ENCODE measurements at places on chromosomes 12 and 14.
A peak's percentile ranks its signal among the peaks of the same experiment; 100 is the strongest.

- no peak for DNase-seq
These were observed 264.9 kb upstream of the LMO3 start for GRCh38 chr12:16870845-16871244.

DNA sequence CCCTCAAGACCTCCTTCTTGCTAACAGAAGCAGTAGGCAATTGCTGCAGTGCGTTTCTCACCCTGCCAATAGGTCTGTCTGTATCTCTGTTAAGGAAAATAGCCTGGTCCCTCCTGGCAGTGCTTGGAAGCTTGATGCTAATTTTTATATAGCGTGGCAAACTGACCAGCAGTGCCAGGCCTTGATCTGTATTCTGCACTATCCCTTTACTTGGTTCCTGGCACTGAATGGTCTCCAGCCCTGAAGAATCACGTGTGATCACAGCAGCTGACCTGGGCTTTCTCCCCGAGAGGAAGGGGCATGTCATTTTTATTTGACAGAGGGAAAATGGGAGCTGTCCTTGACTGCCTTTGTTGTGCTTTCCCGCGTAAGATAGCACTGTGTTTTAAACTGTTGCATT, 48.7 kb upstream of the TRAF3 start:
- DNase-seq, result no peak

- no peak for DNase-seq
These were observed 147.4 kb downstream of the RASSF9 start for GRCh38 chr12:85688837-85689236.

GRCh38 chr12:125549836-125550235, 484.6 kb downstream of the AACS start:
- peak; percentile 46 for DNase-seq

DNA sequence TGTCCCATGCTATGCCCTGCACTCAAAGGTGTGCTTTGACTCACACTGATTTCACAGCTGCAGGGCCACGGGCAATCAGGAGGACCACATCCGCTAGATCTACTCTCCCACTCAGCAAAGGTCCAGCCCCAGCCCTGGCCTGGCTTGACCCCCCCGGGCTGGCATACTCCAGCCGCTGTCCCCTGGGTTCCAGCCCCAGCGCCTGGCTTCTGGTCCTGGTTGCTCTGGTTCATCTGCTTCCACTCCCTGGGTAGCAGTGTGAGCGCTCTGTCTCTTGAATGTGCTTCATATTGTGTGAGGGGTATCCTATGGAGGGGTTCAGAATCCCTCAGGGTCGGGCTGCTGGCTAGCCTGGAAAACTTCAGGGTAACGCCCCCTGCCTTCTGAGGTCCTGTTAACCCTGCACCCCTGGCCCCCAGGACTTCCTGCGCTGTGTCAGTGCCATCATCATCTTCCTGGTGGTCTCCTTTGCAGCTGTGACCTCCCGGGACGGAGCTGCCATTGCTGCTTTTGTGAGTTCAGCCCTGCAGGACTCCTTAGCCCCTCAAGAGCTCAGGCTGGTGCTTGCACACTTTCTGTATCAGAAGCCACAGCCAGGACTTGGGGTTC, 1.9 kb downstream of the CMTM5 start:
- DNase-seq, result no peak

DNA sequence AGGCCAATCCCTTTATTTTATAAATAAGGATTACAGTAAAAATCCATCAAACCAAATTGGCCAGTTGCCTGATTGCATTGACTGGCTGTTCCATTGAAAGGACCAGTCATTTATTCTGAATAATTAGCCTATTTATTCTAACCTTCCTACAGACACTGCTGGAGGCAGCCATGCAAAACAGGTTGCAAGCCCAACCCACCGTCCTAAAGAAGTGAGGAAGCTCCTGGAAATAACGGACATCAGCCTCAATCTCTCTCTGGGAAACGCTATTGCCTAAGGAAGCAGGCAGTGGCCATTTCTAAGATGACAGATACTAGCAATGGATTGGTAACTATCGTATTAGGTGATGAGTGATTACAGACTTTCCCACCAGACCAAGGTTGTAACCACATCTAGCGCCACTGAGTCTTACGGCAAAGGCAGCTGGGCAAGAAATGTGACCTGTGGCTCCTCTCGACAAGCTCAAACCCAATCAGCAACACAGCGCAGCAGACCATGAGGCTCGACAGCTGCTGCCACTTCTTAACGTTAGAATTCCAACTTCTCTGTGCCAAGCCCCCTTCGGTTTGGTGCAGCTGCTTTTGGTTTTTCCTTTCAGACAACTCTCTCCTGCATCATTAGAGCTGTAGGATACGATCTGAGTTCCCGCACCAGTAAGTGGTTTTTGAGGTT, 134.2 kb downstream of the KCNK10 start:
- DNase-seq, result no peak

DNA sequence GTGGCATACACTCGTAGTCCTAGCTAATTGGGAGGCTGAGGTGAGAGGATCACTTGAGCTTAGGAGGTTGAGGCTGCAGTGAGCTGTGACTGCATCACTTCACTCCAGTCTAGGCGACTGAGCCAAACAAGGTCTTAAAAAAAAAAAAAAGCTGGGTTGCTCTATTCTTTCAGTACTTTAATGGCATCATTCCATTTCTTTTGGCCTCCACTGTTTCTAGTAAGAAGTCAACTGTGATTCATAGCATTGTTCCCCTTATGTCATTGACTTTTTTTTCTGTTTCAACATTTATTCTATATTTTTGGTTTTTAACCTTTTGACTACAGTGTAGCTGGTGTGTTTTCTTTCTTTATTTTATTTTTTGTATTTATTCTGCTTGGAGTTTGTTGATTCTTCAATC, 16.7 kb upstream of the PRKCH start:
- DNase-seq, result no peak

DNA sequence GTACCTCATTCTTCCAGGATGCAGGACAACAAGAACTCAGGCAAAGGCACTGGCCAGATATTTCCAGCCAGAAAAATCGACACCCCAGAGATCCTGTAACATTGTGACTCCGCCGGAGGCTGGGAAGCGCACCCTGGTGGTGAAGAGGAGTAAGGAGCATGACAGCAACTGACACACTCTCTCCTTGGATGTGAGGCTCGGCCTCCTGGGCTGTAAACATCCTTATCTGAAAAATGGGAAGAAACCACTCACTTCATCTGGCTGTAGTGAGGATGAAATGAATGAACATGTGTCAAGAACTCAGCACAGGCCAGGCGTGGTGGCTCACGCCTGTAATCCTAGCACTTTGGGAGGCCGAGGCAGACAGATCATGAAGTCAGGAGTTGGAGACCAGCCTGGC, 27.5 kb downstream of the TCHP start:
- DNase-seq, result peak; percentile 45

DNA sequence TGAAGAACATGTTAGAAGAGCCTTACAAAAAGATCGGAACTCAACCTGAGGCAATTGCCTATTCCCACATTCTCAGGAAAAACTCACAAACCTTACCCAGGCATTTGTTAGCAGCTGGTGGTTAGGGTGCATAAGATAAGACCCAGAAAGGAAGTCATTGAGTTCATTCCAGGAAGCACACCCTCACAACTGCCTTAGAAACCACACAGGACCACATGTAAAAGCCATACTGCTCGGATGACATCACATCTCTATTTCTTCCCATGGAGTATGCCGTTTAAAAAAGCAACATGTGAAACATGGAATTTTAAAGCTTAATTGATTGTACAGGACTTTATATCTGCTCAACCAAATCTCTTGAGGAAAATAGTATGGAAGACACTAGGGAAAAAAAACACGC, 411.2 kb downstream of the DAD1 start:
- peak; percentile 22 for DNase-seq

- DNase-seq, result no peak
These were observed 12.0 kb upstream of the PSEN1 start for GRCh38 chr14:73124180-73124894.

GRCh38 chr14:32403688-32404087, 74.6 kb downstream of the AKAP6 start:
- DNase-seq, result no peak

- no peak for DNase-seq
These were observed 32.8 kb downstream of the COX8C start for GRCh38 chr14:93379831-93380230.

DNA sequence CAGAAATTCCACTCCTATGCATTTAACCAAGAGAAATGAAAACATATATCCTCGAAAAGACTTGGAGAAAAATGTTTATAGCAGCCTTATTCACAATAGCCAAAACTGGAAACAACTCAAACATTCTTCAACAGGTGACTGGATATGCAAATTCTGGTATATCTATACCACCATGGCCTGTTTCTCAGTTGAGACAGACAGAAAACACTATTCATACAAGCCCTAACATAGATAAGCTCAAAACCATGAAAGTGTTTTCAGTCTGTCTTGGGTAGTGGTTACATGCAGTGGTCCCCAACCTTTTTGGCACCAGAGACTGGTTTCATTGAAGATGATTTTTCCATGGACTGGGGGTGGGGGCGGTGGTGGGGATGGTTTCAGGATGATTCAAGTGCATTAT, 83.8 kb downstream of the SRGAP1 start:
- DNase-seq, result no peak

- no peak for DNase-seq
These were observed 745 bp upstream of the ADCY4 start for GRCh38 chr14:24335461-24336171.

DNA sequence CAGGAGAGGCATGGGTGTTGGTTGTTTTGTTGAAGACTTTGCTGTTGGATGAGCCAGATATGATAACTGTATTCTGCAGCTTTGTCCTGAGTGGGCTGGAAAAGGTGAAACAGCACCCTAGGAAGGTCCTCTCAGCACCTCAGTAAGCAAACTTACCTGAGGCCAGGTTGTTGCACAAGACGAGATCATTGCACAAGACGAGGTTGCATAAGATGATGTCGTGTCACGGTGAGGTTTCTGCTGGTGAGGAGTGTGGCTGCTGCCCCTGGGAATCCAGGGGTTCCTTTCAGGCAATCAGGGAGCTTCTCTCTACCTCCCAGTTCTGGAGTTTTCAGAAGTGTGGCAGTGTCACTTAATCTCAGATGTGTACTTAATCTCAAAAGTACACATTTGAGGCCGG, 85.6 kb downstream of the GLT1D1 start:
- DNase-seq, result no peak

DNA sequence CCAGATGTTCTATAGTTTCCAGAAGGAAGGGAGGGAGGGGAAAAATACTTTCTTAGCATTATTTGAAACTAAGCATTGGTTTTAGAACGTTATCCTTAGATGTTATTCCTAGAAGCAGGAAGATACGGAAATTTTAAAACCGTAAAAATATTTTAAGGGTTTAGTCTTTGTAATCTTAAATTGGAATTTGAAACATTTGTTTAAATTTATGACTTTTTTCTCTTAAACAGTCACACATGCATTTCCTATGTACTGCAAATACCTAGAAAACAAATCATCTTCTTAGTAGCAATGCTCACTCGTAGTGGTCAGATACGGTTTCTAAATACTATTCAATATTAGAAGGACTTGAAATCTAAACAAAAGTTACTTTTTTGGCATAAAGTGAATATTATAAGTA, 282.0 kb downstream of the ERC1 start:
- no peak for DNase-seq

DNA sequence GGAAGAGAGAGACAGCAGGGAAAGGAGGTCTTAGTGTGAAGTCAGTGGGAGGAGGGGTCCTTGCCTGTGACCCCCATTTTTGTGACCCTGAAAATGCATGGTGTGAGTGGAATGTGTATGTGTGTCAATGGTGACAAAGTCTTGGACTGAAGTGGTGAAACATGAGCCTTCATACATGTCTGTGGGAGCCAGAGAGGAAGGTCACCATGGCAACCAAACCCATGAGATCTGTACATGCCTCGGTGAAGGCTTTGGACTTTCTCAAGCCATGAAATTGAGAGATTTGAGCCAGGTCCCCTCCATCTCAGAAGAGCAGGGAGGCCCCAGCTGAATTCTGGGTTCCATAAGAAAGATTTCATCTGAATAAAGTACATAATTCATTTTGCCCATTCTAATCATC, 108.7 kb downstream of the TTC8 start:
- DNase-seq, result no peak

DNA sequence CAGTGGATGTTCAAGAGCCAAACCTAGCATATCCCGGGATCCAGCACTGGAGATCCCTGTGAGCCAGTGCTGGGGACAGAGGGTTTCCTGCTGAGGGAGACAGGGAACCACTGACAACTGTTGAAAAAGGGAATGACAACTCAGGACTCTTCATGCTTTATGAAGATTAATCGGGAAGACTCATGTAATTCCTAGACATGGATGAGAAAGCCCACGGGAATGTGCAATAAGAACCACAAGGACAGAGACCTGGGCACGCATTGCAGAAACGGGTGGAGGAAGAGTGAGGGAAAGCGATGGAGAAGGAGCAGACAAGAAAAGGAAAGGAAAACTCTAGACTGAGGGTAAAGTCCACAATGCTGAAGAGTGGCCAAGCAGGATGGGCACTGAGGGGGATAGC, 296.0 kb downstream of the PCNX1 start:
- no peak for DNase-seq

GRCh38 chr12:98387444-98387843, 127.9 kb upstream of the TMPO start:
- DNase-seq, result no peak

GRCh38 chr12:110339184-110339952, 58.3 kb downstream of the ATP2A2 start:
- no peak for DNase-seq

- DNase-seq, result peak; percentile 31
These were observed 541.9 kb upstream of the SEL1L start for GRCh38 chr14:82075566-82075965.

DNA sequence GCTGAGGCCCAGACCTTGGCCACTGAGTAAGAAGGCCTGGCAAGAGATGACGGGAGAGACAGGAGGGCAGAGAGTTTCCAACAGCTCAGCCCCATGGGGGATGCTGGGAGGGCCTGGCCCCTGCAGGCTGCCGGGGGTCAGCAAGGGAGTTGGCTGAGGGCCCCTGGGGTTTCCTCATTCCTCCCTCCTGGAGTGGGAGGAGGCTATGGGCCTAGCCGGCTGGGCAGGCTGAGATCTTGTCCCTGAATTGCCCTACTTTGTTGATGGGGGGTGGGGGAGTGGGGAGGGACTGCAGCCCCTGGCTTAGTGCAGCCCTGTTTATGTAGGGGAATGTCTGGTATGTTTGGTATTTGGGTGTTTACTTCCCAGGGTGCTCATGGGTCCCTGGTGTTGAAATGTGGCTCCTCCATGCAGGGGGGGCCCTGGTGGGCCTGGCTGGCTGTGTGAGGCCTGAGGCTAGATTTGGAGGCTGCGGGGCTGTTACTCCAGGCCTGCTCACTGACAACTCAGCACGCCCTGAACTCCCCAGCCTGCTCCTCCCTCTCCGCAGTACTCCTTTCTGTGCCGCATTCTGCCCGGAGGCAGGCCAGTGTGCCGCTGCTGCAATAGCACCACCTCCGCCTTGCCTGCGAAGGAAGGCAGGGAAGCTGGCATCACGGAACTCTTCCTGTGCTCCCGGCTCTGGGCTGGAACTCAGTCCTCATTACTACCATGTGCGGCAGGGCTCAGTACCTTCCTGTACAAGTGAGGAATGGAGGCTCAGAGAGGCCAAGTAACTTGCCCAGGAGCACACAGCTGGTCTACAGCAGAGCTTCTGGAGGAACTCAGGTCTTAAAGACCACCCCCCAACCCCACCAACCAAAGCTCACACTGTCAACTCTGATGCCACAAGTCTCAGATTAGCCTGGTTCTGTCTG, 25.3 kb downstream of the JDP2 start:
- peak; percentile 30 for DNase-seq

GRCh38 chr12:116443821-116444589, 115.2 kb upstream of the MAP1LC3B2 start:
- DNase-seq, result no peak

Measured in endothelial cell (in vitro differentiated cells).